ENCODE measurements at places on chromosomes 4 and X.

- no peak for DNase-seq
Measured at GRCh38 chr4:140806163-140806562, 50.0 kb upstream of the TBC1D9 start.

GRCh38 chr4:793093-793861, 32.7 kb downstream of the CPLX1 start:
- no peak for DNase-seq

- DNase-seq, result peak; percentile 52
Measured at GRCh38 chr4:81472281-81473182, 825 bp upstream of the RASGEF1B start.

DNA sequence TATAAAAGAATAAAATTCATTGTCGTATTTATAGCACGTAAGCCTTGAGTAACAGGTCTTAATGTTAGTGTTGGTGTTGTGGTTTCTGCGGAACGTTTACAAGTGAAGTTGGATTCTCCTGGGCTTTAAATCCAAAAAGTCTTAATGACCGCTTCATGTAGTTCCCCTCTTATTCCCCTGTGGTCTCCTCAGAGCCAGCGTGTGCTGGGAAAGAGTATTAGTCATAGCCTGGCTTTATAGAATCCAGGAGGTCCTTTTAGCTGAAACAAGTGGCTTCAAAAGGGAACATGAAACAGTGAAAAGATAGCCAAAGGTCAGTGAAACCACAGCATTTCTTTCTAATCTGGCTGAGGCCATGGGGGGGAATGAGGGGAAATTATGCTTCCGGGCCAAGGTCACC, 79.1 kb downstream of the CLCN4 start:
- DNase-seq, result no peak

DNA sequence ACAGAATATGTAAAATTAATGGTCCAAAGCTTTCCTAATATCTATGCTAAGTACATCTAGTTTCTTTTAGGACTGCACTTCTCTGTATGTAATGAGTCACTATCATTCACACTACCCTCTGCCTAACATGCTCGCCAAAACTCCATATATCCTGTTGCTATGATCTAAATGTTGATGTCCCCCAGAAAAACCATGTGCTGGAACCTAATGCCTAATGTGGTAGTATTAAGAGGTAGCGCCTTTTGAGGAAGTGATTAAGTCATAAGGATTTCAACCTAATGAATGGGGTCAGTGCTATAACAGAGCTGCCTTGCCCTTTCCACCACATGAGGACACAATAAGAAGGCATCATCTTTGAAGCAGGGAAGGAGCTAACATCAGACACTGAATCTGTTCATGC, 34.9 kb upstream of the NFKB1 start:
- no peak for DNase-seq
